Suppressor macrophage treated with lipopolysaccharide for 1 hour (primary cell): ENCODE measurements at places on chromosomes 1 and 21.

GRCh38 chr1:96291468-96291867, 430.1 kb upstream of the PTBP2 start:
- no peak for DNase-seq

DNA sequence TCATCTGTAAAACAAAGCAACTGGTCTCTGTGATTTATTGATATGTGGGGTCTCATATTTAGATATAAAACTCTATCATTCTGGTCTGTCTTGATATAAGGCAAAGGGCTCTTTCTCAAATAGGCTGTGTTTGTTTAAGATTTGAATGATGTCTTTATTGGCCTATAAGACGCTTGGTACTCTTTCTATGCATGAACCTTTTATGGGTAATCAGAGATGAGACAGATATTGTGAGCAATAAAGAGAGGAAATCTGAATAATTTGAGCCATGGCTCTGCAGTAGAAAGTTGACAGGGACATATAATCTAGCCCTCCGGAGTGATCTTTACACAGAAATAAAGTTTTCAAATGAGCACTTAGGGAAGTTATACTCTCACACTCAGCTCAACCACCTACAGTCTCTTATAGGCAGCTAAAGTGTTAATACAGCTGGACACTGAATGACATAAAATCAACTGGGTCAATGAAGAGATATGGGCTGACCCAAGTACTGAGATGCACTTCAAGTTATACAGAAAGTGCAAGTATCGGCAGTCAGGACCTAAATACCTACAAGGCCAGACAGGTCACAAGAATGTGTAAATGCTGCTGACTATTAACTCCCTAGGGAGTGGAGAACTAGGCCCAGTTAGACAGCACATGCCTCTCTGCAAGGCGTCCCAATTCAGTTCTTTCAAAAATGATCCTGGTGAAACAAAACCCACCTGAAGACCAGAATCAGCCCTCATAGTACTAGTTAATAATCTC, 111.0 kb downstream of the PTPN14 start:
- no peak for DNase-seq

DNA sequence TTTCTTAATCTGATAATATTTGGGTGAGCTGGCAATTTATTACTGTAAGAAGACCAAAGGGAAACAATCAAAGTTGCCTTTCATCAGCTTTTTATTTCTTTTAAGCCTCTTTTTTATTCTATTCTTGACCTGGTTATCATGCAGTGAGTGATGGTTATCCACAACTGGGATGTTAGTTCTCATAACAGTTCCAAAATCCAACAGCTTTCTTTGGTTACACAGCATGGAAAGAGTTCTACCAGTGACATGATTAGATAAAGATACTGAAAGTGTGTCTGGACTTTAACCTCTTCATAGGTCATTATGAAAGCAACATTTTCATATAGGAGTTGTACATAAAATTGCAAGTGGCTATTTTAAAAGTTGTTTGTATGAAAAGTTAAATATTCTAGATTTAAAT, 163.0 kb downstream of the SYT2 start:
- DNase-seq = no peak

DNA sequence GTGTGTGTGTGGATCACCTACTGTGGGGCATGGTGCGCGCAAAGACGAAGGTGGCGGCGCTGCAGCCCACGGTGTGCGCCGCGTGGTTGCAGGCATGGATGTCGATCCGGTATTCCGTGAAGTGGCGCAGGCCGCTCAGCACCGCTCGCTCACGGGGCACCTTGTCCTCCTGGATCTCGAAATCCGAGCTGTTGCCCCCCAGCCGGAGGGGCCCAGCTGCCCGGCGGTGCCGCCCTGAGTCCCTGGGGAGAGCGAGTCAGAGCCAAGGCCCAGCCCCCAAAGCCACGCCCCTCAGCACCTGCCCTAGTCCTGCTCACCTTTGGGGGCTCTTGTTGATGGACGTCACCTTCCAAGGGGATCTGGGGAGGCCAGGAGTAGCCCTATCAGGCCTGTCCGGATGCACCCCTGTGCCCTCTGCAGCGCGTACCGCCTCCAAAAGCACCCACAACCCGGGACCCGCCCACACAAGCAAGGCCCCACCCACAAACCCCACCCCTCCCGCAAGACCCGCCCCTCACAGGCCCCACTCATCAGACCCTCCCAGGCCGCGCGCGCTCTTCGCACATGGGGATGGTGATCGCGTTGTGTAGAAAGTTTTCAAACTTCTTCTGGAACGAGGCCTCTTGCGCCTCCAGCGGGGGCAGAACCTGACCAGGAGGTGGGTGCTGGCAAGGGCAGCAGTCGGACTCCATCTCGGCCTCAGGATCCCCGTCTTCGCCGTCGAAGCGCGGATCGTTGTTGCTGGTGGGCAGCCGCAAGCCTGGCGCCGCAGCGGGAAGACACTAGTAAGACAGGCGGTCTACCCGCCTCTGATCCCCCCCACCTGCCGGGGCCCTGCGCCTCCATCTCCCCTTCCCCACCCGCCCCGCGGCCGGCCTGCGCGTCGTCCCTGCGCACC, 13.6 kb downstream of the INSRR start:
- peak; percentile 36 for DNase-seq

DNA sequence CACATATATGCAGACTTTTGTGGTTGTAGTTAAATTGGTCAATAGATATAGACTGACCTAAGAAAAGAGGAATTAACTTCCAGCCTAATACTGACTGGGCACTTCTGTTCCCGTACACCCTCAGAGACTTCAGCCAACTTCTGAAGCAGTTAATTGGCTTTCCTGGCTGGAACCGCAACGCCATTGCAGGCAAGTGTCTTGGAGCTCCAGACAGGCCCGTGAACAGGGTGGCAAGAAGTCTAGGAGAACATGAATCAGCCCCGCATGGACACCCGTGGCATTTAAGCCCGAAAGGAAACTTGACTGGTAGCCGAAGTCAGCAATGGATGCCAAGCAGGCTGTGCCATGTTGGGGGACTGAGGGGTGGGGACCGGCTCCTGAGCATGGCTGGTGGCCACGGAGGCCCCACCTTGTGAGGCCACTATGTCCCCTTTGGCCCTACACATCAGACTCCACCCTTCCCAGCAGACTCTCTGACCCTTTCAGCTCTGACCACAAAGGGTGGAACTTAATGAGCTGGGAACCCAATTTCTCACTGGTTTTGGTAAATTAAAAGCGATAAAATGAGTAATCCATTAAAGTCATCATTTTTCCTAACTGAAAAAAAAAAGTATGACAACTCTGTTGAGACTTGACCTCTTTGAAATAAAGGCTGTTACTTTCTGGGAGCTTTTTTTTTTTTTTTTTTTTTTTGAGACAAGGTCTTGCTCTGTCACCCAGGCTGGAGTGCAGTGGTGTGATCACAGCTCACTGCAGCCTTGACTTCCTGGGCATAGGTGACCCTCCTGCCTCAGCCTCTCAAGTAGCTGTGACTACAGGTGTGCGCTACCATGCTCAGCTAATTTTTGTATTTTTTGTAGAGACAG, 54.1 kb downstream of the RUNX1 start:
- DNase-seq = peak; percentile 45

DNA sequence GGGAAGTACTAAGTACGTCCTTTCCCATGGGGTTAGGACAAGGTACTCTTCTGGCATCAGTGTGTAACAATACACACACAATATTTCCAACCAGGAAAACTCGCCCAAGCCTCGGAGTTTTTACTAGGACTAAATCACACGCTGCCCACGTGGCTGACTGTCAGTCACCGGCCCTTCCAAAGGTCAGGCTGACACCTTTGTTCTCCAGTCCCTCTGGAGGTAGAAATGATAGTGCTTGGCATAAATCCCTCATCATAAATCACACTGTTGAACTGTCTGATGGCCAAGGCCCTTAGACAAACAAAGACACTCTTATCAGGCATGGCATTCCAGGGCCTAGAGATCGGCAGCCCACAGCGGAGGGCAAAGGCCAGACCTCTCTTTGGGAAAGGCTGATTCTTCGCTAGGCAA, 16.9 kb upstream of the SLAMF9 start:
- no peak for DNase-seq

GRCh38 chr1:243848858-243849420, 1.1 kb downstream of the AKT3 start:
- peak; percentile 63 for DNase-seq

DNA sequence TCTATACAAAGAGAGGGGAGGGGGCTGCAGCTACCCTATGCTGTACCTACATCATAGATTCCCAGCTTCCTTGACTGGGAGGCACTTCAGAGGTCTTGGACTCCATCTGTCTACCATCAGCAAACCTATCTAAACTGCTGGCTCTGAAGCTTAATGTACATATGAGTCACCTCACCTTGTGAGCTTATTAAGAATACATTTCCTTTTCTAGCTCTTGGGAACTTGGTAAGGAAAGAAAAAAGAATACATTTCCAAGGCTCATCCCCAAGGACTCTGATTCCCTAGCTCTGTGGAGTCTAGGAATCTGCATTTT, 50.0 kb upstream of the PRELP start:
- no peak for DNase-seq

DNA sequence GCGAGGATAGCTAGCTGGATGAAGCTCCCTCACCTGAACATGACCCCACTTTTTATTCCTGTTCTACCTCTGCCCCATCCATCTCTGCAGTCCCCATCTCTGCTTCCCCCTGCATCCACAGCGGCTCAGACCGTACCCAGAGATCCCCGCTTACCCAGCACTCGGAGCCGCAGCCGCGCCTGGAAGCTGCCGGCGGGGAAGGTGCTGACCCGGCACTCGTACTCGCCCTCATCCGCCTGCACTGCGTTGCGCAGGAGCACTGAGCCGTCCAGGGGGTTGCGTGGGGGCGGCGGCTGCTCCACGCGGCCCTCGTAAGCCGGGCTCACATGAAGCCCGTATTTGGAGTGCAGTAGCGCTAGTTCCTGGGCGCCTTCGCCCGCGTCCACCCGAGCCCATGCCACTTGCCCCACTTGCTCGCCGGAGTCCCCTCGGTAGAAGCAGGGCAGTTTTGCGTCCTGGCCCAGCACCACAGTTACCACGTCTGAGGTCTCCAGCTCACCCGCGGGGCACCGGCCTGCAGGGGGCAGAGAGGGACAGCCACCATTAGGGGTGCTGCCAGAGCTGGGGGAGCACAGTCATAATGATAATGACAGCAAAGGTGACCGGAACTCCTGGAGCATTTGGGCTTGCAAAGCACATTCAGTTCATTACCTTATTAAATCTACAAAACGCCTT, 9.8 kb downstream of the NECTIN4 start:
- DNase-seq = no peak

GRCh38 chr1:207999274-207999915, 88.5 kb upstream of the CD34 start:
- DNase-seq = no peak

GRCh38 chr1:170674239-170674638, 10.3 kb downstream of the PRRX1 start:
- DNase-seq = no peak

DNA sequence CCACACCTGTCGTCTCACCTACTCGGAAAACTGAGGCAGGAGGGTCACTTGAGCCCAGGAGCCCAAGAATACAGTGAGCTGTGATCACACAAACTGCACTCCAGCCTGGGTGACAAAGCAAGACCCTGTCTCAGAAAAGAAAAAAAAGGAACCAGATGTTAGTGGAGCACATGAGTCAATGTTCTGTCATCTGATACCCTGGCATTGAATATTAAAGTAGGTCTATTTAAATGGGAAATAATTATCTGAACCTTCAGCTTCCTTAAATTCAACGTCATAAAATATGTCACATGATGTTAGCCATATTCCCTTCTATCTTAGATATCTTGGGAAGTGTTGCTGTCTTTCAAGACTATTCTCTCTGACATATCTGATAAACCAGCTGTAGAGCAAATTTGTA, 47.3 kb downstream of the NCAM2 start:
- DNase-seq = peak; percentile 43

DNA sequence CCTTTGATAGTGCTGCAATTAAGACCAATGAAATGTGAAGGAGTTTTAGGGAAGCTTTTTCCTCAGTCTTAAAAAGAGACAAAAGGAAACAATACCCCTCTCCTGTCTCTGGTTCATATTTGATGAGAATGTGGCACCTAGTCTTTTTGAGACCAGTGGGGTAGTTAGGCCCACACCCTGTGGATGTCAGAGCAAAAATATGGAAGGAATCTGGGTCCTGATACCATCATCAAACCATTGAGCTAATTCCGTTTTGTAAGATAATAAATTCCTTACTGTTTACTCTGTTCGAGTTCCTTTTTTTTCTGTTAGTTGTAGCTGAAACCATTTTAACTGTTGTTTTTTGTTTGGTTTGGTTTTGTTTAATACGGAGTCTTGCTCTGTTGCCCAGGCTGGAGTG, 33.3 kb downstream of the PTPRC start:
- DNase-seq = no peak

DNA sequence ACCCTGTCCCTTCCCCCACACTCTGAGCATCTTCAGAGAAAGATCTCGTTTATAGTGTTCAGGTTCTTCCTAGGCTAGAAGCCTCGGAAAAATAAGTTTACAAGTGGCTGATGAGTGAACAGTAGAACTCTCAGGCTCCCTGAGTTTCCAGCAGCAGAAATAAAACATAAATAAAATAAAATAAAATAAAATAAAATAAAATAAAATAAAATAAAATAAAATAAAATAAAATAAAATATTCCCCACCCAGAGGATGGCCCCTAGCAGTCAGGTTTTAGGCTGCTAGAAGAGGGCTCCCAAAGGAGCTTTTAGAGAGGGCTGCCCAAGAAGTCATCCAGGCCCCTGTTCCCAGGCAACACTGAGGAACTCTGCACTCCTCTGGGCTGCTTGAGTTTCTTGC, 55.1 kb downstream of the KCNC4 start:
- DNase-seq = no peak

- no peak for DNase-seq
These were observed 1.3 kb downstream of the CMPK1 start for GRCh38 chr1:47334765-47335435.

- no peak for DNase-seq
These were observed 67.3 kb downstream of the OBSCN start for GRCh38 chr1:228275179-228275429.

- no peak for DNase-seq
These were observed 123.2 kb downstream of the DMRTB1 start for GRCh38 chr1:53582211-53583020.

- DNase-seq = no peak
These were observed 663.0 kb downstream of the NPHP4 start for GRCh38 chr1:5329068-5329739.

DNA sequence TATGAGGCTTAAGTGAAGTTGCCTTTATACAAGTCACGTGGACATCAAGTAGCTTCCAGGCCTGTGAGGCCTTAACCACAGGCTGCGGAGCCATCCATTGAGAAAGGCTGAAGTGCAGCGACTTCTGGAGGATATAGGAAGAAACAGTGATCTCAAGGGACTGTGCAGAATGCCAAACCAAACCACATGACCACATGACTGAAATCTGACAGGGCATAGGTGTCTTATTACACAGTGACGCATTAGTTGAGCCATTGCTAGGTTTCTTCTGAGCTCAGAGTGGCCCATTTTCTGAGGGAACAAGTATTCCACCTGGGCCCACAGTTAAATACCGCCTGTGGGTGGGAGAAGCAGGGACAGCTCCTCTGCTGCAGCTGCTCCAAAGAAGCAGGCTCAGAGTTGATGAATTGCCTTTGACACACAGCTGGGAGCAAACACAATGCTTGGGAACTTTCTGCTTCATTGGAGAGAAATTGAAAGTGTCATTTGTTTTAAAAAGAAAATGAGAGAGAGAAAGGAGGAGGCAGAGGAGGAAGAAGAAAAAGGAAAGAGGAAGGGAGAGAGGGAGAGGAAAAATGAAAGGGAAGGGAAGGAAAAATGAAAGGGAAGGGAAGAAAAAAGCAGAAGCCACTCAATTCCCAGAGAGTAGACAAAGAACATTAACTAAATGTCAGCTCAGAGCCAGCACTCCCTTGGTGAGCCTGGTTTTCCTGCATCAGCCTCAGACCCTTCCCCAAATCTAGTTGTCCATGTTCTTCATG, 94.4 kb downstream of the COLGALT2 start:
- no peak for DNase-seq
